ENCODE measurements at places on chromosomes 3 and 15.

DNA sequence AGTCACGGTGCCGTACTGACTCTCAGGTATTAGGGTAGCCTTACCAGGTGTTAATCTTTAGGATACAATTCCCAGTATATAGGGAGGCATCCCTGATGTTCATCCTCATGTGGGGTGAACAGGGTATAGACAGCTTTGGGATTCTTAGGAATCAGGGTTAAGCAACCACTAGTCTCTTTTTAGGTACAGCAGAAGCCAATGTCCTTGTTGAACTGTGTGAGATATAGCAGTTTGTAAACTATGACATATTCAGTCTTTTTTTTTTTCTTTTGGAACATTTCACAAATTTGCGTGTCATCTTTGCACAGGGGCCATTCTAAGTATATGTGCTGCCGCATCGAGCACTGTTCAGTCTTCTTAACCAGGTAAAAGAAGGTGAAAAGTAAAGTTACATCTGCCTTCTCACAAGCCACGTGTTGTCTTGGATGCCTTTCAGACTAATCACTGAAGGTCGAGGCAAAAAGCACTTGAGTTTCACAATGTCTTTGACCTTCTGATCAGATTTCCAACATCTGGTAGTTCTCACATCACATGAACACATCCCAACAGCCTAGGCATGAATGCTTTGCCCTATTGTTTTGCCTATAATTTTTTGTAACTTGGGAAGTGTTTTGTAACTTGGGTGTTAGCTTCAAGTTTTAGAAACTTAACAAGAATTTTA lies 17.2 kb downstream of the TSEN2 start:
- peak; percentile 58 for DNase-seq

- DNase-seq: no peak
These were observed 42.1 kb downstream of the NR2F2 start for GRCh38 chr15:96372554-96372953.

DNA sequence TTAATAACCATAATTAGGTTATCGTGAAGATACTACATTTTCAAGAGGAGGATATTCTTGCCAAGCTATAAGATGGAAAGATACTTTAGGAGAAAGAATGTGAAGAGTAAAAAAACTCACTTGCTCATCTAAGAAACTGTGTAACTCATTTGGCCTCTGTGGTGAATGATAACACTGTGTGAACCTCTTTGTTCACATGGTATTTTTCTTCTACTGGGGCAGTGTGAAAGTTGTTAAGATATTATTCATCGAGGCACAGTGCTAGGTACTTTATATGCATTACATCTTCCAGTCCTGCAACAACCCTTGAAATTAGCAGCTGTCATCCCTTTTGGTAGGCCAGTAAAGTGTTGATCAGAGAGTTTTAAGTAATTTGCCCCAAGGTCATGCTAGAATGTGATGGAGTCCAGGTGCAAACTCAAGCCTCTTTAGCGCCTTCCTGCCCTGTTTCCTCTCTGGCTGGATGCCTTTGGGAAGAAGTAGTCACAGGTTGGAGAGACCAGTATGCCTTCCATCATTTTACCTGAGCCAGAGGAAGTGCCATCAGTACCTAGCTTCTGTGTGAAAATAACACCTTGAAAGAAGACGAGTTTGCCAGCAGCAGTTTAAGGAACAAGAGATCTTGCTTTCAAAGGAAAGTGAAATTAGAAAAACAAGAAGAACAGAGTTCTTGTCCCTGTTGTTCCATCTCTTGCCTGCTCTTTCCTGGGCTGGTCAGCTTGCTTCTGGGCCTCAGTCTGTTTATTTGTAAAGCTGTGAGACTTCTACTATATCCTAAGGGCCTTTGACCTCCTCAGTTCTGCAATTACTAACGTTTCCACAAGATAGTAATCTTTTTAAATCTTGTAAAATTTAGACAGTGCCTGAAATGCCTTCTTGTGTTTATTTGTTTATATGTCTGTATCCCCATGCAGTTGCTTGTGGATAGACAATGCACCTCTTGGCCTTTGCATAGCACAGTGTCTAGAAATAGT lies 179.3 kb downstream of the FNDC3B start:
- DNase-seq: no peak

DNA sequence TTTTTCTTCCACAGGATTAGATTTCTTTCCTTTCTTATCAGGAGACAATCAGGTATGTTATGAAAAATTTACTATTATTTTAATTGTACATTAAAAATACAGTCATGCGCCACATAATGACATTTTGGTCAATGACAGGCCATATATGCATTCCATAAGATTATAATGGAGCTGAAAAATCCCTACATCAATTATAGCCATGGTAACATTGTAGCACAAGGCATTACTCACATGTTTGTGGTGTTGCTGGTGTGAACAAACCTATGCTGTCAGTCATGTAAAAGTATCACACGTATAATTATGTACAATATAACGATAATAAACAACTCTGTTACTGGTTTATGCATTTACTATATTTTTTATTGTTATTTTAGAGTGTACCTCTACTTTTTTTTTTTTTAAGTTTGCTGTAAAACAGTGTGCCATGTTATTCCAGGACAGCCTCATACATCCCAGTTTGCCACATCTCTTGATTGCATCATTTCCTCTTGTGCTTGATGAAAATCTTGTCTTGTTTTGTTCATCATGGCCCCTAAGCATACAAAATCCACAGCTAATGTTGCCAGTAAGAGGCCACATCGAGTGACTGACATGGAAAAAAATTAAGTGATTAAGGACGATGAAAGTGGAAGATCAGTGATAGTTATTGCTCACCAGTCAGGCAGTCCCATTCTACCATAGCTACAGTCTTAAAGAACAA lies 21.4 kb downstream of the CALML4 start:
- no peak for DNase-seq

DNA sequence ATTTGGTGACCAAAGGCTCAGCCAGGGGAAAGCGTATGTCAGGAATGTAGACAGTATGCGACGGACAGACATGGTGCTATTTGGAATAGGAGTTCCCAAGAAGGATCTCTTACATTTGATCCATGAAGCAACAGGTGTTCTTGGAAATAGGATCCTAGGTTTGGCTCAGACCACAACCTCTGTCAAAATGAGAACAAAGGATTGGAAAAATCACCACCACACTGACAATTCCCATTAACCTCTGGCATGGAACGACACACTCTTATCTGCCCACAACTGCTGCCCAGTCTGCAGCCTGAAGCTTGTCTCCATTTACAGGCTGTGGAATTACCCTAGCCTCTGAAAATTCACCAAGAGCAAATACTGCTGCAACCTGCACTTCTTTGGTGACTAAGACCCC lies 33.6 kb upstream of the LRRN1 start:
- DNase-seq: no peak

- DNase-seq: no peak
These were observed 141.7 kb downstream of the CACNA2D3 start for GRCh38 chr3:54264050-54264449.

GRCh38 chr15:64044300-64045100 lies 1.8 kb downstream of the DAPK2 start:
- DNase-seq: no peak

- no peak for DNase-seq
These were observed 53.3 kb downstream of the MEIS2 start for GRCh38 chr15:37046876-37047614.

GRCh38 chr3:46692566-46692990 lies 901 bp downstream of the ALS2CL start:
- DNase-seq: no peak

GRCh38 chr3:126986001-126986400 lies 3.1 kb downstream of the PLXNA1 start:
- no peak for DNase-seq

GRCh38 chr15:68335251-68335650 lies 57.7 kb downstream of the FEM1B start:
- DNase-seq: no peak
